ENCODE measurements at places on chromosomes 5 and 9.
A peak's percentile ranks its signal among the peaks of the same experiment; 100 is the strongest.

- DNase-seq: peak; percentile 69
These were observed 33.6 kb upstream of the NFIB start for GRCh38 chr9:14347406-14348122.

DNA sequence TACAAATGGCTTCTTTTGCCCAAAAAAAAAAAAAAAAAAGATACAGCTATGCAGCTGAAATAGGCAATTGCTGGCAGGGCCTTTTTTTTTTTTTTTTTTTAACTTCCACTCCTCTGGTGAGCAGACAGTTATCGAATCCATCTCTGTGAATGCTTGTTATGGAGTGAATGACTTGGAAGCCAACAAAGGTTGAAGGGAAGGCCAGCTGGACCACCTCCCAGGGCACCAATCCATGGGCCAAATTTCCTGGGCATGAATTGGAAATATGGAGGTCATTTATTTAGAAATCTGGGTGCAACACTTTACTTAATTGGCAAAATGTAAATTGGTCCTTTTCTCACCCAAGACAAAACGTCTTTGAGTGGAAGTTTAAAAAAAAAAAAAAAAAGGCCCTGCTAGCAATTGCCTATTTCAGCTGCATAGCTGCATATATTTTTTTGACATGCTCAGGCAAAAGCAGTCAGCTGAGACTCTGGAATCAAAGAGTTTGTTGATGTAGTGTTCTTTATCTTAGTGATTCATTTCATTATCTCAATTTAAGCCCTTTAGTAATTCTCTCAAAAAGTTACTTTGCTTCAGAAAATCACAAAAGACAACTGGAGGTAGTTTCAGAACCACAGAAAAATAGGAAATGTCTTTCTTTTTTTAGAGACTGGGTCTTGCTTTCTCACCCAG, 392.2 kb upstream of the KLF4 start:
- DNase-seq: no peak

- DNase-seq: no peak
These were observed 790.8 kb downstream of the BRINP1 start for GRCh38 chr9:118578467-118578866.

- no peak for DNase-seq
These were observed 93.0 kb downstream of the IRX2 start for GRCh38 chr5:2658447-2658846.

DNA sequence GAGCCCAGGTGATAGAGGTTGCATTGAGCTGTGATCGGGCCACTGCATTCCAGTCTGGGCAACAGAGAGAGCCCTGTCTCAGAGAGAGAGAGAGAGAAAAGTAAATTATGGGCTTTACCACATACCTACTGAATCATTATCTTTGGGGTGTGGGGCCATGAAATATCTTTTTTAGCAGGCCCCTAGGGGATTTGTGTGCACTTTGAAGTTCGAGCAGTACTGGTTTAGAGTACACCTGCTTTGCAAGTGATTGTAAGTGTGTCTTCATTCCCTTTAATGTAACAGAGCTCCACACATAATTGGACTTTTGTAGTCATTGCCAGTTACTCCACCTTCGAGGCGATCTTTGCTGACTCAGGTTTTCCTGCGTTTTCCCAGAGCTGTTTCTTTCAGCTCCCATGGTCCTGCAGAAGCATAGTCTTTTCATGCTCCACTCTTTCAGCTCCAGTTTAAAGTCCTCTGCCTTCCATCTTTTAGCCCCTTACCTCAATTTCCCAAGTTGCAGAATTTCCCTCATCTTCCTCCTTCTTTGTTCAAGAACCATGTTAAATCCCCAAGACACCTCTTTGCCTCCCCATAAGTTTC, 24.0 kb upstream of the FRMPD1 start:
- no peak for DNase-seq

- DNase-seq: peak; percentile 86
These were observed 10.9 kb upstream of the LAMC3 start for GRCh38 chr9:130997925-130998596.

DNA sequence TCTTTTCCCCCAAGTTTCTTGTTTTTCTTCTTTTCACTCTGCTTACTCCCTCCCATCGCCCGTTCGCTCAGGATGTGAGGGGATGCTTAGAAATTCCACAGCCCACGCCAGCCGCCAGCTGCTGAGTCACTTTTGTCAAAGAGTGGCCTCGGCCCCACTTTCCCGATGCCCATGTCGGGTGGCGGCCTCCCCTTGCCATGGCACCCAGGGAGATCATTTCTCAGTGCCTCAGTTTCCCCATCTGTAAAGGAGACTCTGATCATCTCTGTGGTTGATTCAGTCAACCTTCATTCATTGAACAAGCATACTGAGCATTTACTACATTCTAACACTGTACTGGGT, 353 bp upstream of the PDGFRB start:
- no peak for DNase-seq

DNA sequence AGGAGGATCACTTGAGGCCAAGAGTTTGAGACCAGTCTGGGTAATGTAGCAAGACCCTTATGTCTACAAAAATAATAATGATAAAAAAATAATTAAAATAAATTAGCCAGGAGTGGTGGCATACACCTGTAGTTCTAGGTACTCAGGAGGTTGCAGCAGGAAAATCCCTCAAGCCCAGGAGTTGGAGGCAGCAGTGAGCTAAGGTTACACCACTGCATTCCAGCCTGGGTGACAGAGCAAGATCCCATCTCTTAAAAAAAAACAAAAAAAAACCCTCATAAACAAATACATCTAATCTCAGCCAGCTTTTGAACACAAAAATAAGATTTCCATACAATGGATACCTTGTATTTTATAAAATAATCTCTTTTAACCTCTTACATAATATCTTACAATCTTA, 363.3 kb upstream of the KLF4 start:
- DNase-seq: no peak

DNA sequence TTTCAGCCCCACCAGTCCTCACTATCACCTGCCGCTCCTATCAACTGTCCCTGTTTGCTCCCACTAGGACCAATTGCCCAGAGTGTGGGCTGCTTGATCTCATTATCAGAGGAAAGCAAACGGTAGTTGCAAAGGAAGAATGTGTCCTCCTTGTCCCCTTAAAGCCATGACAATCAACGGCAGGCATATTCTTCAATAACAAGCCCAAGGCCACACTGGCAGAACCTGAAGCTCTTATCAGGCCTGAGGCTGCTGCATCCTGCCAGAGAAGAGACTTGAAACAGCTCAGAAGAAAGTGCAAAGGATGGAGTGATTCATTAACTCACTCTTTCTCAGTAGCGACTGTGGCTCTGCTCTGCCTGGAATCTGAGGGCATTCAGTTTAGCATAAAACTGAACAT, 39.2 kb upstream of the MAN2A1 start:
- DNase-seq: no peak

GRCh38 chr5:142053426-142054151, 40.8 kb upstream of the GNPDA1 start:
- DNase-seq: no peak

GRCh38 chr9:100222674-100223073, 123.6 kb downstream of the INVS start:
- no peak for DNase-seq

- peak; percentile 95 for DNase-seq
These were observed at the start of gene ARRDC1 for GRCh38 chr9:137605121-137606004. Gene ARRDC1 (plus strand): TSS chr9:137605686. CDS start chr9:137605718, 32 bp downstream.

DNA sequence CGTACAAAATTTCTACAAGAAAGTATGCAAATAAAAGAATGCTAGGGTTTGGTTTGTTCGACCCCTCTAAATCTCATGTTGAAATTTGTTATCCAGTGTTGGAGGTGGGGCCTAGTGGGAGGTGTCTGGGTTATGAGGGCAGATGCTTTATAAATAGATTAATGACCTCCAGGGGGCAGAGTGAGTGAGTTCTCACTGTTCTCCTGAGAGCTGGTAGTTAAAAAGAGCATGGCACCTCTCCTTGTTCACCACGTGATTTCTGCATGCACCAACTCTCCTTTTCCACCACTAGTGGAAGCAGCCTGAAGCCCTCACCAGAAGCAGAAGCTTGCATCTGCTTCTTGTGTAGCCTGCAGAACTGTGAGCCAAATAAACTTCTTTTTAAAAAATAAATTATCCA, 50.4 kb upstream of the FAM170A start:
- no peak for DNase-seq

GRCh38 chr9:84166891-84167290, 173.7 kb downstream of the SLC28A3 start:
- DNase-seq: no peak

DNA sequence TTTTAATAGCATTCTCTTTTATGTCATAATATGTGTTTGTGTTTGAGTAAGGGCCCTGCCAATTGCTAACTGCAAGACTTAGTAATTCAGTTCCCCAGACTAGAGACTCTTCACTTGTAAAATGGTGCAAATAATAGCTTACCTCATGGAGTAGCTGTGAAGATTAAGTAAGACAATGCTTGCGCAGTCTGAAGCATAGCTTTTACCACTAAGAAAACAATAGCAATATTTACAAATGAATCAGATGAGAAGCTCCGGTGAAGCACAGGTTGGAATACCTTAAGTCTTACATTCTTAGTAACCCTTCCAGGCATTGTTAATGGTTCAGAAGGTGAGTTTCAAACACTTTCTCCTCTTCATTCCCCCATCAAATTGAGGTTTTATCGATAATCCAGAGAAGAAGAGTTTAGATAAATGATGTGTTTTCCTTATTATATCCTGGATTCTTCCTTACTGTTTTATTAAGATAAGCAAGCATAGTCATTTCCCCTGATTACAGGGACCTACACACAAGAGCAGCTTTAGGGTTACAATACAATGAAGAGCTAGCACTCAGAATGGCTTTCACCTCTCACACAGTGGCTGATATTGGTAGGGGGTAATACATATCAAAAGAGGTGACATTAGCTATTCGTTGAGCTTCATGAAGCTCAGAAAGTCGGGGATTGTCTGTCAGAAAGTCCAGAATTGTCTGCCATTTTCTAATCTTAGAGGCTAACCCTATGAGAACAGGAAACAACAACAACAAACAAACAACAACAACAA, 96.4 kb upstream of the EDIL3 start:
- DNase-seq: no peak

- no peak for DNase-seq
These were observed 693.6 kb downstream of the TLE1 start for GRCh38 chr9:80995759-80996158.

- DNase-seq: no peak
These were observed 4.1 kb upstream of the KCNMB1 start for GRCh38 chr5:170393235-170393634.
